Activated CD8-positive, alpha-beta T cell treated with anti-CD3 and anti-CD28 coated beads for 36 hours (primary cell): ENCODE measurements at places on chromosomes 12 and 14.

GRCh38 chr12:101552277-101552676, 42.5 kb upstream of the MYBPC1 start:
- H3K4me3 ChIP-seq = no peak overlapping the region
- H3K27me3 ChIP-seq = peaks cover 13% of the 10 kb centered on the region
- H3K4me1 ChIP-seq = no peaks in the 10 kb centered on the region

DNA sequence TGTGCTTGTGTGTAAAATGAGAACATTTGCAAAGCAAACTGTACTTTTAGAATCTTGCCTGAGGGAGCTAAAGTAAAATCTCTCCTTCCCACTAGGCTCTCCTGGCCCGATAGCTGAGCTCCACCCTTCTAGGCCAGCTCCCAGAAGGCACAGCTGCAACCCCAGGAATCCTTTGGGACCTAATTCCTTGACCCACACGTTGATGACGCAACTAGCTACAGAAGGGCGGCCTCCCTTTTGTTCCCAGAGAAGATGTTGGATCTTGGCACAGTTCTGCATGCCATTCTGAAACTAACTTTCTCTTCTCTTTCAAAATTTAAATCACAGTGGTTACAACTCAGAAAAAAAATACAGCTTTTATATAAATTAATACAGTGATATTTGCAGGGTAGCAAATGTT, 268.1 kb downstream of the EGLN3 start:
- H3K4me3 ChIP-seq = no peak overlapping the region
- no peak overlapping the region for H3K27ac ChIP-seq
- DNase-seq = no peak
- no peaks in the 10 kb centered on the region for H3K27me3 ChIP-seq
- H3K4me1 ChIP-seq = no peaks in the 10 kb centered on the region

GRCh38 chr12:117646520-117646919, 285.1 kb upstream of the NOS1 start:
- H3K36me3 ChIP-seq = no peaks in the 10 kb centered on the region
- no peak overlapping the region for H3K27ac ChIP-seq
- no peak overlapping the region for H3K4me3 ChIP-seq
- no peaks in the 10 kb centered on the region for H3K4me1 ChIP-seq

GRCh38 chr12:1920436-1920835, 2.0 kb upstream of the CACNA2D4 start:
- H3K4me1 ChIP-seq = peaks cover 19% of the 10 kb centered on the region
- peaks cover 5% of the 10 kb centered on the region for H3K27me3 ChIP-seq
- DNase-seq = no peak
- no peaks in the 10 kb centered on the region for H3K36me3 ChIP-seq

- H3K27ac ChIP-seq = peak overlapping the region; percentile 47
- no peak overlapping the region for H3K4me3 ChIP-seq
- H3K4me1 ChIP-seq = peaks cover 65% of the 10 kb centered on the region
- H3K36me3 ChIP-seq = no peaks in the 10 kb centered on the region
- DNase-seq = peak; percentile 37
These were observed 47.4 kb downstream of the IFNG-AS1 start for GRCh38 chr12:68036642-68037041.

DNA sequence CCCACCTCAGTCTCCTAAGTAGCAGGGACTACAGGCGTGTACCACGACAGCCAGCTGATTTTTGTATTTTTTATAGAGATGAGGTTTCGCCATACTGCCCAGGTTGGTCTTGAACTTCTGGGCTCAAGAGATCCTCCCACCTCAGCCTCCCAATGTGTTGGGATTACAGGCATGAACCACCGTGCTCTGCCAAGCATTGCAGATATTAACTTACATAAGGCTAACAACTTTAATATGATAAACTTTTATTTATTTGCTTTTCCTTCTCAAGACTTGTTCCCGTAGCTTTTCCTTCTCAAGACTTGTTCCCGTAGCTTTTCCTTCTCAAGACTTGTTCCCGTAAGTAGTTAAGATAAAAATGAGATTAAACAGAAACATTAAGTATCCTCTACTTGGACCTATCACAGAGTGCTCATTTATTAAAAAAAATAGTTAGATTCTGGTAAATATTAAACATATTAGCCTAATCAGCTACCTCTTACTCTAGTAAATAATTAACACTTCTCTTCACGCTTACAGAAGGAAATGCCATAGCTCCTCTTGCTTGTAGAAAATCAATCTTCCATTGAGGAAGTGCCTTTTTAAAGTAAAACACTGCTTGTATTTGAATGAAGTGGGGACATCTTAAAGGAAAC, 157.7 kb upstream of the KITLG start:
- no peak for DNase-seq
- no peak overlapping the region for H3K27ac ChIP-seq
- no peak overlapping the region for H3K4me3 ChIP-seq
- H3K36me3 ChIP-seq = no peaks in the 10 kb centered on the region

- no peak overlapping the region for H3K4me3 ChIP-seq
- peaks cover 13% of the 10 kb centered on the region for H3K4me1 ChIP-seq
- peaks cover 32% of the 10 kb centered on the region for H3K36me3 ChIP-seq
- H3K27me3 ChIP-seq = no peaks in the 10 kb centered on the region
These were observed 49.3 kb downstream of the DDHD1 start for GRCh38 chr14:53103636-53104340.

DNA sequence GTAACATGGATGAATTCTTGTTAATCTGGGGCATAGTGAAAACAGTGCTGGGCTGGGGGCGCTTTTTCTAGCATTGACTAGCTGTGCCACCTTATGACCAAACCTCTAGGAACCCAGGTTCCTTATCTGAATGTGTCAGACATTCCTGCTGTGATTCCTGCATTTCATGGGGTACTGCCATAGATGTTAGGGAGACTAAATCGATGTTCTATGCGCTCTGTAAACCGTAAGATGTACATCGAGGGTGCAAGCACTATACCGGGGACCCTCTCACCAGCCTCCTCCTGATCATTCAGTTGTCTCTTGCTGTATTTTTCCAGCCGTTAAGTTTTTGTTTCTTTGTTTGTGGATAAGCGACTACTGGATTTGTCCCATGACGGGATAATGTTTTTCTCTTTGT, 170.9 kb upstream of the PARP11 start:
- no peaks in the 10 kb centered on the region for H3K36me3 ChIP-seq
- no peak for DNase-seq
- no peak overlapping the region for H3K4me3 ChIP-seq

- no peaks in the 10 kb centered on the region for H3K27me3 ChIP-seq
- H3K4me3 ChIP-seq = no peak overlapping the region
- no peak overlapping the region for H3K27ac ChIP-seq
- H3K36me3 ChIP-seq = no peaks in the 10 kb centered on the region
- DNase-seq = no peak
- no peaks in the 10 kb centered on the region for H3K4me1 ChIP-seq
These were observed 7.2 kb downstream of the NAV3 start for GRCh38 chr12:77837876-77838291.

DNA sequence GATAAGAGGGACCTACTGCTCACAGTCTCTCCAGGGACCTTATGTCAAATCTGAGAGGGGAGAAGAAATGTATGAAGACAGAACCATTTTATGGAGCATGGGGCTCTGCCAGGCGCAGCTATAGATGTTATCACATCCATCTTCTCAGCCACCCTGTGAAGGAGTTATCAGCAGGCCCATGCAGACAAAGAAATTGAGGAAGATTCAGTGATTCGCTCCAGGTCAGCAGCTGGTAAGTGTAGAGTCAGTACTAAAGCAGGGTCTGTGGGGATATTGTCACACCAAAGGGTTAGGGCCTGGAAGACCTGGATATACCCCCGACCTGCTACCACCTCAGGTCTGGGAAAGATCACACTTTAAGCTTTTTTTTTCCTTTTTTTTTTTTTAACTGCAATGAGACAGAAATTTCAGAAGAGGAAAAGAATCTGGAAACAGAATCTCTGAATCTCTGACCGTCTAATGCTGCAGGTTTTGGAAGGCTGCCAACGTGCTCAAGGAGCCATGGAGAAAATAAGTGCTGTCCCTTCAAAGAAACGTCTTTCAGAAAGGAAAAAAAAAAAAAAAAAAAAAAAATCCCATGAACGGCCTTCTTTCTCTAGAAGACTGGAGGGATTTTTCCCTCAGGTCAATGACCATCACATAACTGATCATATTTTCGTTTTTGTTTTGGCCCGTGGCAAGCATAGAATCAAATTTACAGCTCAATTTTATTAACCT, 73.3 kb upstream of the PLEKHG7 start:
- H3K27ac ChIP-seq = no peak overlapping the region
- H3K4me3 ChIP-seq = no peak overlapping the region
- no peaks in the 10 kb centered on the region for H3K4me1 ChIP-seq
- no peaks in the 10 kb centered on the region for H3K36me3 ChIP-seq

- no peaks in the 10 kb centered on the region for H3K36me3 ChIP-seq
- H3K4me3 ChIP-seq = no peak overlapping the region
- H3K27ac ChIP-seq = no peak overlapping the region
- DNase-seq = no peak
These were observed 214.7 kb upstream of the FLRT2 start for GRCh38 chr14:85315290-85315689.

GRCh38 chr14:50531595-50532501, 521 bp downstream of the MAP4K5 start:
- H3K4me3 ChIP-seq = peak overlapping the region; percentile 93
- DNase-seq = peak; percentile 53
- H3K27ac ChIP-seq = peak overlapping the region; percentile 89
- peaks cover 5% of the 10 kb centered on the region for H3K36me3 ChIP-seq

- no peaks in the 10 kb centered on the region for H3K27me3 ChIP-seq
- DNase-seq = no peak
- H3K4me1 ChIP-seq = peaks cover 6% of the 10 kb centered on the region
- no peak overlapping the region for H3K27ac ChIP-seq
These were observed 72.2 kb downstream of the CLIP1 start for GRCh38 chr12:122350141-122350848.

DNA sequence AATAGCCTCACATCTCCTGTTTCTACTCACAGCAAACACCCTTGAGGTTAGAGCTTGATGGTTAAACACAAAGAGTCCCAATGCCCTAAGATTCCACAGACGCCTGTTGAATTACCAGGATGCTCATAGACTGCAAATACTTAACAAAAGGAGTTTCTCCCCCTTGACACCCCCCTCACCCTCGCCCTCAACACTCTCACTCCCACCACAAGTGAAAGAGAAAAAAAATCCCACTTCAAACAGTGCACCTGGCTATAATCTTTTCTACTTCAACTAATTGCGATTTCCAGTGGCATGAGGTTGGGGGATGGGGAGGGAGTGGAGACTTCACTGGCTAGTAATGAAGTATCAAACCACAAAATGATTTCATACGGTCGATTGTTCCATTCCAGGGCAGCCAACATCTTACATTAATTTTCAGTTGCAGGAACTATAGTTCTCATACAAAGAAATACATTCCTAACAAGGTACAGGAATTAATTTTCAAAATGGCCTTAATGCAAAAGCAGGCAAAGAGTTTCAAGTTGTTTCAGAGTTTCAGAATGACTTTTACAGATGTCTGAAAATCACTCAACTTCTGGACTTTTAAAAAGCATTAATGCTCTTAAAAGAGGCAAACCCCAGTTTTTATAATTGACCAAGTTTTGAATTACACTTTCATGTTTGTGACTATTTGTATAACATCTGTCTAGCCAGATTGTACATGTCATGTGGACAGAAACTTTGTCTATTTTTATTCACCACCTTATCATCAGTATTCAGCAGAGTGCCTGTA, 390.7 kb downstream of the C12orf75 start:
- H3K36me3 ChIP-seq = no peaks in the 10 kb centered on the region
- peaks cover 4% of the 10 kb centered on the region for H3K4me1 ChIP-seq
- H3K4me3 ChIP-seq = no peak overlapping the region

GRCh38 chr14:22980672-22981089, 1.7 kb downstream of the AJUBA start:
- H3K4me3 ChIP-seq = peak overlapping the region; percentile 47
- no peak overlapping the region for H3K27ac ChIP-seq
- DNase-seq = peak; percentile 27
- H3K4me1 ChIP-seq = peaks cover 10% of the 10 kb centered on the region
- H3K36me3 ChIP-seq = no peaks in the 10 kb centered on the region
- no peaks in the 10 kb centered on the region for H3K27me3 ChIP-seq

DNA sequence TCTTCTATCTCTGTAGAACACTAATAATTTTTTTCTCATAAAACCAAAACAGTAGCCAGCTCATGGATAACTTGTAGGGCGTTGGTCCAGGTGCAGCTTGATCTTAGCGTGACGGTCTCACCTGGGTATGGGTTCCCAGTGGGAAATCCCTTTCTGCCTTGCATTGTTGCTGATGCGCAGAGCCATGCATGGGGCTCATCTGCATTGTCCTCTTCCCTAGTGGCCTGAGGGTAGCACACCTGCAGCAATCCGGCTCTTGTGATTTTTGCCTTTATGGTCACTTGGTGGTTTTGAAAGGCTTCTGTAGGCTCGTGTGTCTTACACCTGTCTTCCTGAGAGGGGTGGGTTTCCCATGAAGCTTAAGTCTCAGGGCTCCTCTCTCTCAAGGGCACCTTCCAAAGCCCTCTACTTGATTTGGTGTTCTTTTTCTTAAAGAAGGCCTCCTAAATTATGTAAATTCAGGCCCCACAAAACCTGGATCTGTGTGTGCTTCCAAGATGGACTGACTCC, 130.6 kb downstream of the PRKCH start:
- H3K36me3 ChIP-seq = peaks cover 84% of the 10 kb centered on the region
- peaks cover 95% of the 10 kb centered on the region for H3K4me1 ChIP-seq
- no peaks in the 10 kb centered on the region for H3K27me3 ChIP-seq
- no peak for DNase-seq
- peak overlapping the region; percentile 99 for H3K27ac ChIP-seq
- H3K4me3 ChIP-seq = peak overlapping the region; percentile 72

DNA sequence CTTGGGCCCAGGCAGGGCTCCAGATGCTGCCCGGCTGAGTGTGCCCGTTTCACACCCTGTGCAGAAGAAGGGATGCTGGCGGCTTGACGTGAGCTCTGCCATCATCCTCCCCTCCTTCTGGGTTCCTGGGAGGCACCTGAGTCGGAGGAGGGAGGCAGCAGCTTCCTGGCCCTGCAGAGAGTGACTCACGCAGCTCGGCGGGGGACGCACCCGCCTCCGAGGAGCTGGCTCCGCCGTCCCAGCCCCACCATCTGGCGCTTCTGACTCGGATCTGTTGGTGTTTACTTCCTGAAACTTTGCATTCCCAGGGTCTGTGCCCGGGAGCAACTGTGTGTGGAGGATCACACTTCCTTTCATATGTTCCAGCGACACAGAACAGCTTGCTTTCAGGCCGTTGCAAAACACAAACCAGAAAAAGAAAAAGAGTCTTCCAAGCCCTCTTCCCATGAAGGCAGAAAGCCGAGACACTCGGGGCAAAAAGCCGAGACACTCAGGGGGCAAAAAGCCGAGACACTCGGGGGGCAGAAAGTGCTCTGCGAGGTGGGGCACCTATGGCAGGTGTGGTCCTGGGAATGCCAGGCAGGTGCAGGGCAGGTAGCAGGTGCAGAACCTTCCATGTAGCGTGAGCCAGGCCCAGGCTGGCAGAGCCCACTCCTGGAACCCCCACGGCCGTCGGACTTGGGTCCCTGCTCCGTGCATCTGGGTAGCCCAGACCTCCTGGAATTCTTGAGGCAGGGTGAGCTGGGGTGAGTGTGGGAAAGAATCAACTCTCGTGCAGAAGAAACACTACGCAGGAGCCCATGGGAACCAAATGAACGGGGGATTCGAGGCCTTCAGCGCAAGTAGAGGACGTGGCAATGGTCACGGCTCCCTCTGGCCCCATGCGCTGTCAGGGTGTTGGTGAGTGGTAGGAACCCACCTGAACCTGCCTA, 27.6 kb upstream of the GALNT9 start:
- H3K27ac ChIP-seq = no peak overlapping the region
- no peaks in the 10 kb centered on the region for H3K36me3 ChIP-seq
- DNase-seq = peak; percentile 11
- H3K27me3 ChIP-seq = no peaks in the 10 kb centered on the region
- no peak overlapping the region for H3K4me3 ChIP-seq
